Activated CD4-positive, alpha-beta memory T cell treated with anti-CD3 and anti-CD28 coated beads for 36 hours (primary cell): ENCODE measurements at places on chromosomes 4 and X.
A peak's percentile ranks its signal among the peaks of the same experiment; 100 is the strongest.

- no peak for DNase-seq
Measured at GRCh38 chr4:147617841-147618691, 869 bp downstream of the TMEM184C start.

GRCh38 chr4:147674496-147674895 is 9.5 kb downstream of the PRMT9 start:
- no peak for DNase-seq

DNA sequence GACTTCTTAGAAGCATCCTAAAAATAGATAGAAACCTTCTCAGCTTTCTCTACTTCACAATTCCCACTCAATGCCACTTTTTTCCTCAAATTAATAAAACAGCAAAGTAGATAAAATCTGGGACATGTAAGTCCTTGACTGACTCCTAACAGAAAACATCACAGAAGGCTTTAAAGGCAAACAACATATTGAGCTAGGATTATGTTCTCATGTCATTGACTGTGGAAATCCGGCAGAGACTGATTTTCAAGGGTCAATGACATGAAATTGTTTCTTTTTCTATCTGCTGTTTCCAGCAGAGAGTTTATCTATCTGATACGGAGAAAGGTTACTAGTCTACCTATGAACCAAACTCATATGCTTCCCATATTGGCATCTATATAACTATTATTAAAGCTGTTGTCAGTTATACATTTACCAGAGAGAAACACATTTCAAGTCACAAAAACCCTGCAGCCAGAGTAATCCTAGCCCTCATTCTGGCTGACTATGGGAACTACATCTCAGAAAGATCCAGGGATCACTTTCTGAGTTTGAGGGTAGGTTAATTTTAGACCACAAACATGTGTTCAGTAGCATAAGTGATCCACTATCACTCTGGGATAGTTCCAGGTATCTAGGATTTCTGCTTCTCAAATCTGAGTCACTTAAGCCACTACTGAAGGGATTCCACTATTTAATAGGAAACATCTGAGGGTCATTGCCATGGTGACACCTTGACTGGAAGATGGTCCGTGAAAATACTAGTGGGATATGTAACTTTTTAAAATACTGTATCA is 147.6 kb downstream of the PPP3CA start:
- no peak for DNase-seq

DNA sequence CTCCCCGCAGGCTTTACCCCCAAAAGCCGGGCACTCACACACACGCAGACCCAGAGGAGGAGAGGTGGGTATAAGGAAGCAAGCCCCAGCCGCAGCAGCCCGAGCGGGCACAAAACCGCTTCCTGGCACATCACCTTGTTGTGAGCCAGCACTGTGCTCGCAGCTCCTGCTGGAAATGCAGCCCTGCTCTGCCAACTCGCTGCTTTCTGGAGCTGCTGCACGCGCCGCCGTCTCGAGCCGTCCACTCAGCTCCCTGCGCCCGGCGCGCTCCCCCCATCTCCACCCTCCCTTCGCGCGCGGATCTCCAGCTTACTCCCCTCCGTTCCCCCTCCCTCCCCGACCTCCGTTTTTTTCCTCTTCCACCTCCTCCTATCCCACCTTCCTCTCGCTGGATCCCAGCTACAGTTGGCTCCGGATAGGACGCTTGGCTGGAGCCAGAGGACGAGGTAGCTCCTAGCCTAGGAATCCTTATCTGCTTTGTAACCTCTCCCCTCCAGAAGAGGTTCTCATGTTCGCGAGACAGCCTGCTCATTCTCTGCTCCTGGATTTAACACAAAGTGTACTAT is at the start of gene SPOCK3:
Gene SPOCK3, minus strand, starts transcription at position 179 of the 566 bp plus-strand sequence.
- peak; percentile 9 for DNase-seq

GRCh38 chr4:187059021-187059420 is 335.4 kb upstream of the FAT1 start:
- DNase-seq = no peak

DNA sequence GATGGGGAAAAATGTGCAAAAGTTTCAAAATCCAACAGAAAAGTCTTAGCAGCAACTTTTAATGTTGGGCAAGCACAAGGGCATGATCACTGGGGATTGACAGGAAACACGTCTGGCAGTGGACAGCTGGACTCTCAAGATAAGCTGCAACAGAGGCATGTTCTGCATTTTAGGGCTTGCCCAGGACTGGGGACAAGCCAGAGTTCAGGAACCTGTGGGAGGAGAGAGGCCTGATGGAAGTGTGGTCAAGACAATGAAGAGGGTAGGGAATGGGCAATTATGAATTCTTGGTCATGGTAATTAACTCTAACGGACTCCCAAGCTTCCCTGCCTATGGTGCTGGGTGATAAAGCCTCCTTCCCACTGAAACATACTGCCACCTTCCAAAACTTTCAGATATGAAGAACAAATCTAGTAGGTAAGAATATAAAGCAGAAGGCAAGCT is 48.4 kb downstream of the ANXA3 start:
- no peak for DNase-seq

DNA sequence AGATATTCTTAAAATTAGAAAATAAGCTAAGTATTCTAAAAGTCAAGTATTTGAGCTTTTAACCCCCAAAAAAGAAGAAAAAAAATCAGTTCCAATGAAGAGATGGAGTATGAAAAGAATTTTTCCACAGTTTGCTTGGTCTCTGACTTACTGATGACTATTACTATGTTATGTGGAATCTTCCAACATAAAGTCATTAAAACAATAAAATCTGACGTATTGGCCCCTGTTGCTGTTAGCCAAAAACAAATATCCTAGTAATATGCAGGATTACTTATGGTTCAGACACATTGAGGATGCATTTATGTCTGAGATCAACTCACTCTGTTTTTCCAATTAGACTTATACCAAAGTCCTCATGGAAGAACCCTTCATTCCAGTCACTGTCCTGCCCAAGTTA is 517.2 kb upstream of the ADGRL3 start:
- no peak for DNase-seq

GRCh38 chr4:156158747-156159146 is 205.1 kb upstream of the CTSO start:
- no peak for DNase-seq

DNA sequence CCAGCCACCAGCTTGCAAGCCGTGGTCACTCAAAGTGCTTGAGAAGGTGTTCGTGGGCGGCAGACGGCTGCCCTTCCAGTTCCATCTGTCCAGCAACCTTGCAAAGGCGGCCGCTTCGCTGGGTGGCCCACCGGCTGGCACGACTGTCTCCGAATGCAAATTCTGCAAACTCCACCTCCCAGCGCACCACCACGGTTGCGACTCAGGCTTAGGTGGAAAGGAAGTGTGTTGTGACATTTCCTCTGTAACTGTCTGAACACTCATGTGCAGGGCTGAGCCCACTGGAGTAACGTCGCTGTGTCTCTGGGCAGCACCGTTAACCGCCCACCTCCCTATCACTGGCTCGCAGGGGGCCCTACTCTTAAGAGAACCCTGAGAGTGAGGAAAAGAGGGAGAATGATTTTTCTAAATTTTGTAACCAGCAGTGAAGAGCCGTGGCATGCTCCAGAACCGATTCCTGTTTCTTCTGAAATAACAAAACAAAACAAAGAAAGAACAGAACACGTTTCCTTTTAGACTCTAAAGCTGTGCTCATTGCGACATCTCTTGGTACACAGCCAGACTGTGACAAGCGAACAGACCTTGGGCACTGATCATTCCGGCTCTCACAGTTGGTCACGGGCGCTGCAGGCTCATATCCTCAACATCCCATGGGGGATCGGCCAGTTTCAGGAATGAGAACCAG is at the start of gene P2RY8:
Gene P2RY8, minus strand, starts transcription at position 155 of the 685 bp plus-strand sequence. CDS start 70,627 bp downstream, outside the sequence.
- peak; percentile 90 for DNase-seq

DNA sequence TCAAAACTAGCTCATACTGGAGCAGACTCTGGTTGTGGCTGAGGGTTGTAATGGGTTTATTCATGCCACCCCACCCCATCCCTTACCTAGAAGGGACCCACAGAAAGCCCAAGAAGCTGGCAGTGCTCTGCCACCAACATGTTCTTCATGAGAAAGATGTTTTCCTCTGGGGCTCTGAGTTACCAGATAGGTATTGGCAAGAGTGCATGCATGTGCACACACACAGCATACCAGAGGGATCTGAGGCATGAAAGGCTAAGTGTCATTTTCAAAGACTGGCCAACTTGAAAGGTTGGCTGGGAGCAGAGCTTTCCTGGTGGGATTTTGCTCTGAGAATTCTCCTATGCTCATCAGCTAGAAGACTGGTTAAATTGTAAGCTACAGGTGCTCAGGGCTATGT is 65.2 kb downstream of the PHOX2B start:
- no peak for DNase-seq

DNA sequence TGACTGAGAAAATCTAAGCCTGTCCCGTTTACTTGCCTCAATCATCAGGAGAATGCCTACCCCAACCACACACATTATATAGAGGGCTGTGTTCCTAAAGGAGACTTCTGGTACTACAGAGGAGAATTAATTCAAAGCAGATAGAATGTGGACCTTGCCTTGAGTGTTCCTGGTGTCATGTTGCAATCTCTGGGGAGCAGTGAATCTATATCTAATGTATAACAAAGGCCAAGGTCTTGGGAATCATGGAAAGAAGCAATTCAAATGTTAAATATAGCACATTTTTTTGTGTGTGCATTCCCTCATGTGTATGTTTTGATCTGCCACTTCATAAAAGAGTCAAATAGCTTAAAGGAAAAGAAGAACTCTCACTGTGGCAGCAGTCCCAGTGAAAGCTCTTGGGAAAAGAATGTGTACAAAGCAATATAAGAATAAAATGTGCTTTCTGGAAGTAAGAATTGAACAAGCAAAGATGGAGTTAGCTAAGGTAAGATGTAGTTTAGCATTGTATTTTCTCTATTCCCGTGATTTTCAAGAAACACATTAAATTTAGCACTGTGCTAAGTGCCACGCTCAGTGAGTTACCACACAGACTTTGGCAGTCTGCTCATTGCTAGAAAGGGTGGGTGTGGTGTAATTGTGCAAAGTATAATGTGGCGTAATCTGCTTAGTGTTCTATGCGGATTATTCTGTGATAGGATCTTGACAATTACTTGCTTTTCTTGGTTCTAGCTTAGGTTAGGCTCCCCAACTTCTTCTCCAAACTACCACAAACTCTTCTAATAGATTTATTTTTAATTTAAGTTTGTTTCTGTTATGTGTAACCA is 13.7 kb downstream of the ADH6 start:
- no peak for DNase-seq

- no peak for DNase-seq
Measured at GRCh38 chrX:55326985-55327384, 62.3 kb upstream of the PAGE3 start.

DNA sequence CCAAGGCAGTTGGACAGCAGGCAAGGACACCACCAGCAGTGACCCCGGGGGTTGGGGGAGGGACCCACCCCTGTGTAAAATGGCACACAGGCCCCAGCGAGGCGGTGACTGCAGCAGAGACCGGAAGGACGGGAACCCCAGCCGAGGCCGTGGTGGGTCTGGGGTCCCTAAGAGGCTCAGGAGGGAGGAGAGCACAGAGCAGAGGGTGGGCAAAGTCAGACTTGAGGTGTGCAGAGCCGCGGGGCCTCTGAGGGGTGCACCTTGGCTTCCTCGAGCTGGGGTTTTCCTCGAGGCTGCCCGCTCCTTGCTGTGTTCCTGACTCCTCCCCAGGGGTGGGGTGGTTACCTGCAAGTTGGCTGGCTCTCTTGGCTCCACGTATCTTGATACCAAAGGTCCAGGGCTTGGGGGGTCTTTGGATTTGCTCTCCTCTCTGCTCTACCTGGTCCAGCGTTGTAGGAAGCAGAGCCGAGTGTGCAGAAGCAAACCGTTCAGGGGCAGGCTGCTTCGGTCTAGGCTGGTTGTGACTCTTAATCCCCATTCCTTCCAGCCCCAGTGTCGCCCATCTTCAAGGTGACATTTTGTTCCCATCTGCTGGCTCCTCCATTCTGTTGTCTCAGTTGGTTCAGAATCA is 37.9 kb upstream of the SORCS2 start:
- no peak for DNase-seq

DNA sequence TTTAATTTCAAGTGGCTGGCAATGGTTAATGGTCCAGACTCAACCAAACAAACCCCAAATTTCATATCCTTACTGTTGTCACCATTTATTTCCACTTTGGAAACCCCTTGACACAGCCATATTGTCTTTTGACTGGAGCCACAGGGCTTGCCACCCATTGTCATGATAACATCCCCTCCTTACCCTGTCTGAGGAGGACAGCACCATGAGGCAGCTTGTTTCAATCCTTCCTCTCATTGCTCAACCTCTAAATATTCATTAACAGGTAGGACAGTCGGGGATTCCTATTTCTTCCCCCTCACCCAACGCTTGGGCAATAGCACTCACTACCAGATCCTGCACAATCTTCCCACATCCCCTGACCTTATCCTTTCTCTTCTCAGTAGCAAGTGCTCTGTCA is 92.1 kb downstream of the CEP135 start:
- no peak for DNase-seq

GRCh38 chr4:94036964-94037363 is 170.7 kb upstream of the SMARCAD1 start:
- DNase-seq = no peak
